Stimulated activated CD8-positive, alpha-beta memory T cell treated with anti-CD3 and anti-CD28 coated beads, Interleukin-2, amount 100 ng/mL, for 1 hour (primary cell): ENCODE measurements at places on chromosomes 2 and 18.
A peak's percentile ranks its signal among the peaks of the same experiment; 100 is the strongest.

DNA sequence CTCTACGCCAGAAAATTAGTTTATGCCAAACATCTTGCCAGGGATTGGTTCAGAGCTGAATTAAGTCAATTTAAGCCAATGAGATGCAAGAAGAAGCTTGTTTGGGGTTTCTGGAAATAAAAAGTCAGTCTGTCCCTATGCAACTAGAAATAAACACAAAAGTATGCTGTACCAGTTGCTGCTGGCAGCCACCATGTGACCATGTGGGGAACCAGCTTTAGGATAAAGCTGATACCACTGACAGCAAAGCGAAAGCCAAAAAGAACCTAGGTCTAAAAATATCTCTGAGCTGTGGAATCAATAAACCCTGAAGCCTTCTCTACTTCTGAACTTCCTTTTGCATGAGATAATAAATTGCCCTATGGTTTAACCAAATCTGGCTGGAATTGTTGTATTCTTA is 181.8 kb upstream of the PARD3B start:
- no peak for DNase-seq

- no peak for DNase-seq
Observed at GRCh38 chr2:86068136-86068588, 37.5 kb downstream of the POLR1A start.

DNA sequence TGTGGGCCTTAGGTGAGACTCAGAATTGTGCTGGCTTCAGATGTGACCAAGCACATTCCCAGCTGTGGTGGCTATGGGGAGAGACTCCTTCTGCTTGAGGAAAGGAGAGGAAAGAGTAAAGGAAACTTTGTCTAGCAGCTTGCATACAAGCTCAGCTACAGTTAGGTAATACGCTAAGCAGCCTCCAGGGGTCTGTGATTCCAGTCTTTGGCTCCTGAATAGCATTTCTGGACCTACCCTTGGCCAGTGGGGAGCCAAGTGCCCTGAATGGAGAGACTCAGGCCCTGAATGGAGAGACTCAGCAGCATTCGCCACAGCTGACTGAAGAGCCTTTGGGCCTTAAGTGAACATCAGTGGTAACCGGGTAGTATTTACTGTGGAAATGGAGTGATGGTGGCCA is 227.4 kb upstream of the CDH7 start:
- DNase-seq, result no peak

- no peak for DNase-seq
Observed at GRCh38 chr2:201618744-201619662, 24.3 kb downstream of the TMEM237 start.

GRCh38 chr2:149692961-149693396 is 105.4 kb upstream of the MMADHC start:
- DNase-seq, result no peak

DNA sequence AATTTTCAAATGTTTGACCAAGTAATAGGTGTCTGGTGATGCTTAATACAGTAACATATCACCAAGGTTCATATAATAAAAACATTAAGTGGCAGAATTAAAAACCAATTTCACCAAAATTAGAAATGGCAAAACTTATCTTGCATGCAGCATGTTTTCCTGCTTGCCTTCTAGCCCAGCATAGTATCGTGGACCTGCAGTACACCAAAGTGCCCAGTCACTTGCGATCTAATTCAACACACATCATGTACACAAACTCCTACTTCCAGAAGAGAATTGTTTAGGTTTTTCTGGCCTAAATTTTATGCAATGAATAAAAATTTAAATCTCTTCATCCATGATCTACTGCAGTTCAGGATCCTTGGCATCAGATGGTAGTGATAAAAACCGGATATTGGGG is 28.9 kb downstream of the LPIN2 start:
- DNase-seq, result no peak

GRCh38 chr2:229133155-229133772 is 137.8 kb downstream of the PID1 start:
- no peak for DNase-seq

- DNase-seq, result no peak
Observed at GRCh38 chr2:86064006-86064405, 41.7 kb downstream of the POLR1A start.

DNA sequence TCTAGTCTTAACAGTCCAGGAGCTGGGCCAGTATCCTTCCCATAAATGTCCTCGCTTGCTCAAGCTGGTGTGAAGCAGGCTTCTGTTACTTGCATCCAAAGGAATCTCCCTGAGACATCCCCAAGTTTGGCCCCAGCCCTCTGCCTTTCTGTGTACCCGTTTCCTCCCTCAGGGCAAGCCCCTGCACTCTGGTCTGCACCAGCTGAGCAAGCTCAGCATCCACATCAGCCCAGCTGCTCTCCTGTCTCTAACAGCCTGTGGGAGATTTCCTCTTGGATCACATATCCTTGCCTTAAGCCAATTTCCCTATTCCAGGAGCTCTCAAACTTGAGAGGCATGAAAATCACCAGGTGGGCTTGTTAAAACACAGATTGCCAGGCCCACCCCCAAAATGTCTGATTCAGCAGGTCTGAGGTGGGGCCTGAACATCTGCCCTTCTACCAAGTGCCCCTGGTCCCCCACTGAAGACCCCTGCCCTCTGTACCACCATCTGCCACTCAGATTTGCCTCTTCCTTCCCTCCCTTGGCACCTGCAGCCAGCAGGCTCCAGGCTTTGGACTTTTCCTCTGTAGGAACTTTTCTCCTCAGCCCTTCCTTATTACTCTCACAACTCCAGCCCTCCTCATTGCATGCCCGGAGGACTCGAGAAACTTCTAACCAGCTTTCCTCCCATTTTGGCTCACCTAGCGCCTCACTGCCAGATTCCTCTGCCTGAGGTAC is 32.1 kb downstream of the REEP1 start:
- DNase-seq, result no peak

- no peak for DNase-seq
Observed at GRCh38 chr2:144914622-144915318, 394.9 kb upstream of the ZEB2 start.

DNA sequence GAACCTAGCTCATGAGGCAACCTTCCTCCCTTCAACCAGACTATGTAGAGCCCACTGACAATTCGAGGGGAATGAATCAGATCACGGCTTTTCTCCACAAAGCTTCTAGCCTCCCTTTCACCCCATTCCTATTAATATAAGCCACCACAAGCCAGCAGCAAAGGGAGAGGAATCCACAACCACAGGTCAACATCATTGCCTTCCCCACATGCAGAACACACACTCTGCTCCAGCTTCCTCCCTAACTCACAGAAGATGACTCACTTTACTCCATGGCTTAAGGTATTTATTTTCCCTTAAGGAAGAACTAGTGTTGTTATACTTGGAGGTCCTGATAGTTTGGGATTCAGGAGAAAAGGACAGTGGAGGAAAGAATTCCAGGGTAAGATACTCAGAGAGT is 272.2 kb downstream of the C1D start:
- no peak for DNase-seq

DNA sequence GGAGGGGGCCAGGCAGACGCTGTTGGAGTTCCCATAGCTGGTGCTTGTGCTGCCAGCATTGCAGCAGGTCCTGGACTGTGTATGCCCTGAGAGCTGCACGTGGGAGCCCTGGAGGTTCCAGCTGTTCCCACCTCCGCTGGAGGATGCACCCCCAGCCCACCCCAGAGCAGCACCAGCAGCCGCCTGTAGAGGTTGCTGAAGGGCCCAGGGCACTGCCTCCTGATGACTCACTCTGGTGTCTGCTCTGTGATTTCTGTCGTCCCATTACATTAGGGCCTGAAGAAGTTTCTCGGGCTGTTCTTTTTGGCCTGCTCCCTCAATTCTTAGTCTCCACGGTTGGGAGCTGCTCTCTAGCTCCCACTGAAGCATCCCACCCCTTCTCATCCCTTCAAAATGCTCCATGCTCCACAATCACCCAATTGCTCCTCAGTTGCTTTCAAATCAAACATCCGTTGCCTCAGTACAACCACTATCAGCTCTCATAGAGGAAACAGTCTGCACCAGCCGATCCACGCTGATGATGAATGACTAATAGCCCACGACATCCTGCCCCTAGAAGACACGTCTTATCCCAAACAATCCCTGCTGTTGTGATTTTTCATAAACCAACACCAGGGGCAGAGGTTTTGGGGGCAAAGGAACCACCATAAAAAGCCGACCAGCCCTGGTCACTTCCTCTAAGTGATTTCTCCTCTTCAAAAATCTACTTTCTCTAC is 65.2 kb upstream of the RNF152 start:
- DNase-seq, result no peak

DNA sequence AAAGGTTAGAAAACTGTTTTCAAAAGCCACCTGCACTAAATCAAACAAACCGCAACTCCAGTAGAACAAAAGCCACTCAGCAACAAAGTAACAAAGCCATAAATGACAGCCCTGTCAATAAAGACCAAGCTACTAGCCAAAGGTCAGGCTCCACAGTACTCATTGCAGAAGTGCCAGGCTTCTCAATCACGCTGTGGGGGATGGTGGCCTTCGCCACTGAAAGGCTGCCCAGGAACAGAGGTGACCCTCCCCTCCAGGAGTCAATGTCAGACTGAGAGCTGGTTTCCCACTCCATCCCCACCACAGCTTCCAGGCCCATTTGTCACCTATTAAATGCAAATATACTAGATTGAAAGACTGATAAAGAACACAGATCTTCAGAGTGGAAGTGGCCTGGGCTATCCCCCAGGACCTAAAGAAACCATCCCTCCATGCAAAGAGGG is 5.9 kb downstream of the ATP8B1 start:
- no peak for DNase-seq

- DNase-seq, result no peak
Observed at GRCh38 chr2:85475799-85476490, 57.4 kb downstream of the SH2D6 start.

DNA sequence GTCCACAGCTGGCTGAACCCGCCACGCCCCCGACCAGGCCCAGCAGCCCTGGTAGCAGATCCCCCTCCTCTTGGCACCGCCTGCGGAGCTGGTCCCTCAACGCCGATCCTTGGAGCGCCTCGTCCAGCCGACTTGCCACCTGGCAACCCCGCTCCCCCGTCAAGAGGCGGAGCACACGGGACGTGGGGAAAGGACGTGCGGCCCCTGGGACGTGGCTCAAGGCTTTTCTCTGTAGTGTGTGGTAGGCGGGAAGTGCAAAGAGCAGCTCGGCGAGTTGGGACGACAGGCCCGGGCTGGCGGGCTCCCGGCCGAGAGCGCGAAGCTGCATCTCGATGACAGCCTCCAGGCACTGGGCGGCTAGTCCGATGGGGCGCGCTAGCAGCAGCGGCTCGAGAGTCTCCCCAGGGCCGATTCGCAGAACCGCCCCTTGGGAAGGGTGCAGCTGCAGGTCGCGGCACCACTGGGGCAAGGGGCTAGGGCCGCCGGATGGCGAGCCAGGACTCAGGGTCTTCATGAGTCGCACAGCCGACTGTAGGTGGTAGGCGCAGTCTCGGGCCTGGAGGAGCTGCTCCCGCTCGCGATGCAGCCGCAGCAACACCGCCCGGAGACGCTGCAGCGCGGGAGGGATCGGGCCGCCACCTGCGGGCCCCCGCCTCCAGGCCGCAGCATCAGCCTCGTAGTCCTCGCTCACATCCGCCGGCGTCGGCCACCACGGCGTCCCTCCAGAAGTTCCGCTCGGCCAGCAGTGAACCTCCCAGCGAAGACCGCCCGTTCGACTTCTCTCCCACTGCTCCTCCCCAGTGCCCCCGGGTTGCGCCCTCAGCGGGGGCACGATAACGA is 617 bp downstream of the CCDC142 start:
- DNase-seq, result no peak

- no peak for DNase-seq
Observed at GRCh38 chr2:129904532-129905446, 74.7 kb upstream of the RAB6C start.

- no peak for DNase-seq
Observed at GRCh38 chr2:85078536-85078935, 54.7 kb upstream of the TCF7L1 start.

GRCh38 chr2:27149570-27150405 is 984 bp downstream of the TCF23 start:
- no peak for DNase-seq

- no peak for DNase-seq
Observed at GRCh38 chr2:236675526-236675925, 105.9 kb downstream of the ACKR3 start.

DNA sequence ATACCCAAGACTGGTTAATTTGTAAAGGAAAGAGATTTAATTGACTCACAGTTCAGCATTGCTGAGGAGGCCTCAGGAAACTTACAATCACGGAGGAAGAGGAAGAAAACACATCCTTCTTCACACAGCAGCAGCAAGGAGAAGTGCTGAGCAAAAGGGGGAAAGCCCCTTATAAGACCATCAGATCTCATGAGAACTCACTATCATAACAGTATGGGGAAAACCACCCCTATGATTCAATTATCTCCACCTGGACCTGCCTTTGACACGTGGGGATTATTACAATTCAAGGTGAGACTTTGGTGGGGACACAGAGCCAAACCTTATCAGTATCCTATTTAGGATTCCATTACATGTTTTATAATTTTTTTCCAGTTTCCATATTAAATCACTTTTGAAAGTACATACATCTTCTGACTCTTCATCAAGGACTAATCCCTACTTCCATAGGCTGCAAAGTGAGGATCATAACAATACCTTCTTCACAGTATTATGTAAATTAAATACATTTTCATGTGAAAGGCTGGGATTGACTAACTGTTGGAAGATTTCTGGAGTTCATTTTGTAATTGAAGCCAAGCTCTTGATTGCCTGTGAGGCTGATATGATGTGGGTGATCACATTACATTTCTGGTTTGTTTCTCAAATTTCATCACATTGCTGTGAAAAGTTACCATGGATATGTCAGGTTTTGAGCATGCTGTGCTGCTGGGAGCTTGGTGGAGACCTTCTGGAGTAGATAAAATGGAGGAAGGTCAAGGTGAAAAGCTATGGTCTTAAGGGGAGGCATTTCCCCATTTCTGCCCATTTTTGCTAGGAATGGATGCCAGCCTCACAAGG is 31.7 kb upstream of the CERS6 start:
- DNase-seq, result no peak

GRCh38 chr2:134668821-134669220 is 50.0 kb downstream of the TMEM163 start:
- DNase-seq, result peak; percentile 69

GRCh38 chr18:31884020-31884419 is 58.9 kb downstream of the TRAPPC8 start:
- DNase-seq, result no peak

DNA sequence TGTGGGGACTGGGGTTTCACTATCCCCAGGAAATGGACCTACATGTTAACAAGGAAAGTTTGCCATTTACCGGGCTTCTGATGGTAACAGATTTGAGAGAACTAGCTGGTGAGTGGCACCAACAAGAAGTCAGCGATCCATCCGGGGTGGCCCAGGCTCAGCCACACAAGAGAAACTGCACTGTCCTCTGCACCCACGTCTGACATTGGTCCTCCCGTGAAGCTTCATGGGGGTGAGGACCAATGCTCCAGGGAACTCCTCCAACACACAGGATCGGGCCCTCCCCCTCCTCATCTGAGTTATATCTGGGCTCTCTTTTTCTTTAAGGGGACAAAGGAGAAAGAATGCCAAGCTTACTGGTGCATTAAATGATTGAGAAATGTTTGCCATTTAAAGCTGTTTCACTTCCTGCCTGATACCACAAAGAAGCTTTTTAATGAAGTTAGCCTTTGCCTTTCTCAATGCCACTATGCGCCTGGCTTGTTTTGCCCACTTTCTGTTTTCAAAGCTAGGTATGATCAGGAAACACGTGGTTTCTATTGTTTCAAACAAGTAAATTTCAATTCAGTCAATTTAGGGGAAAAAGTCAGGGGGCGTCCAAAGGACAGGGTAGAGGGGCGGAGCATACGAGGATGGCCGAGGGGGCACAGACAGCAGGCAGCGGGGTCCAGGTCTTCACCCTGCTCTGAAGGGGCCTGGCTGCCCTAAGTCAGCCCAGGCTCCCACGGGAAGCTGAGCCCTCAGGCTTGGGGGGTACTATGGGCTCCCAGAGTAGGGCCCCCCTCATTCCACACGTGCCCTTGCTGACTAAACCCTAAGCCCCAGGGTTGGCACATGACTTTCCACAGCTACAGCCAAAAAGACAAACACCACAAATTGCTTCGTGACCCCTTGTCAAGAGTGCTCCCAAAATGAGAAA is 204.0 kb upstream of the ID2 start:
- no peak for DNase-seq
